ENCODE measurements at places on chromosomes 3 and 15.

GRCh38 chr15:60972301-60972700 is 256.8 kb downstream of the RORA start:
- DNase-seq: peak; percentile 80

GRCh38 chr3:155302481-155302880 is 9.0 kb upstream of the STRIT1 start:
- peak; percentile 63 for DNase-seq

GRCh38 chr3:133040696-133041523 is 2.7 kb downstream of the TMEM108 start:
- peak; percentile 58 for DNase-seq

DNA sequence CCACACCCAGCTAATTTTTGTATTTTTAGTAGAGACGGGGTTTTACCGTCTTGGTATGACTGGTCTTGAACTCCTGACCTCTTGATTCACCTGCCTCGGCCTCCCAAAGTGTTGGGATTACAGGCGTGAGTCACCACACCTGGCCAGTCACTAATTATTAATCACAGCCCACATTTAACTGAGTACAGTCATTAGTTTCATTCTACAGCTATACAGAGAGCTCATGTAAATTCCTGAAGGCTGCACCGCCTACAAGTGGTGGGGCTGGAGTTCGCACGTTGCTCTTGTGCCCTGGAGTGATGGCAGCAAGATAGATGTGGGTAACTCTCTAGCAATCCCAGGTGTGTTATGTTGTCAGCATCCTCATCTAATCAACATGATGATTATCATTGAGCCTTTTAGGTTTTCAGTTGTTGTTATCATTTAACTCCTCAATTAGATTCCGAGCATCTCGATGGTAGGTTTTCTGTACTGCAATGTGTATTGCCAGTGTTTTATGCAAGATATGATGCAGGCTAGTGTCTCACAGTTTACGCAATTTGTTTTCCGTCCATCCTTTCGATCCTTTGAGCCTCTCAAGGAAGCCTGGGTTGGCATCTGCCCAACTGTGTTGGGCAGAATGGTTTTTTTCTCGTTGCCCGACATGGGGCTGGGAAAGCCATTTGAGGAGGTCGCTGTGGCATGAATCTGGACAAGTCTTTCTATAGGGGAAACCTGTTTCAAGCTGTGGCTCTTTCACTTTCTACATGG is 216.3 kb downstream of the LPP start:
- peak; percentile 74 for DNase-seq

Data from amniotic epithelial cell (primary cell).